Stimulated activated CD4-positive, alpha-beta T cell treated with anti-CD3 and anti-CD28 coated beads, Interleukin-2, amount 100 ng/mL, for 48 hours (primary cell): ENCODE measurements at places on chromosomes 4 and X.

DNA sequence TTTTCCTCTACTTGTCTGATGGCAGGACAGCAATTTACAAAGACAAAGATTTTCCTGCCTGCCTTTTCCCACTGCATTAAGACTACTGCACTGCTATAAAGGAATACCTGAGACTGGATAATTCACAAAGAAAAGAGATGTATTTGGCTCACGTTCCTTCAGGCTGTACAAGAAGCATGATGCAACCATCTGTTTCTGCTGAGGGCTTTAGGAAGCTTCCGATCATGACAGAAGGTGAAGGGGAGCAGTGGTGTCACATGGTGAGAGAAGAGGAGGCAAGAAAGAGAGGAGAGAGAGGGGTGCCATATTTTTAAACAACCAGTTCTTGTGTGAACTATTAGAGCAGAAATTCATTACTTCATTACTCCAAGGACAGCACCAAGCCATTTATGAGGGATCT, 617.1 kb upstream of the HTR2C start:
- DNase-seq = no peak

- DNase-seq = no peak
Observed at GRCh38 chr4:8774071-8774470, 97.6 kb downstream of the HMX1 start.

DNA sequence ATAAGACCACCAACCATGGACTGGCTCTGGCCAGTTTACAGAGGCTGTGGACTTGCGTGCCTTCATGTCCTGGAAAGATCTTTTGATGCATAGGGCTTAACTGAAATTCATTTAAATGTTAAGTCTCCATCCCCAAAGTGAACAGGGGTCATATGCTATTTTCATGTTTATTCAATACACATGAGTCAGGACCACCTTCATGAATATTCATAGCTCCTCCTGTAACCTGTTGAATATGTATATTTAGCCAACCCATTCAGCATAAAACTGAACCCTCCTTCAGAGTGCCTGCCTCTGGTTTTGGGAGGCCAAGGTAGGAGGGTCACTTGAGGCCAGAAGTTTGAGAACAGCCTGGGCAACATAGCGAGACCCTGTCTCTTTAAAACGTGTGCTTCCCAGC, 7.1 kb downstream of the CTPS2 start:
- DNase-seq = no peak

- DNase-seq = no peak
Observed at GRCh38 chr4:152613841-152614721, 65.7 kb downstream of the TMEM154 start.

GRCh38 chr4:39928538-39928937, 49.2 kb downstream of the PDS5A start:
- no peak for DNase-seq

DNA sequence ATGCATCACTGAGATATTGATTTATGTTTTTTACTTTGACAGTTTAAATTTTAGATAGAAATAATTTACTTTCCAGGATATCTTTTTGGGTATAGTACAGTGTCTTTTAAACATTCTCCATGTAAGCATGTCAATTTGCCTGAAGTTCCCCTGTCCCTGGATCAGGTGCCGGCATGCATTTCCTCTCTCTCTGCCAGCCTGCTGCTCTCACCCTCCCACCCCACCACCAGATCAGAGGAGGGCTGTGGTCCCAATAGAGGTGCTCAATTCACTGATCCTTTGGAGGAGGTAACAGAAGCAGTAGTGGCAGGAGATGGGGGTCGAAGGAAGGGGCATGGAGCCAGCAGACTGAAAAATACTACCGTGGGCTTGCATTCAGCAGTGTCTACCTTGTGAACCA, 28.3 kb upstream of the DSPP start:
- DNase-seq = no peak

GRCh38 chr4:7710576-7711306, 228.9 kb downstream of the AFAP1 start:
- no peak for DNase-seq

GRCh38 chr4:22668301-22668700, 24.4 kb upstream of the GBA3 start:
- DNase-seq = no peak

GRCh38 chr4:135244696-135245095, 1043.1 kb upstream of the PABPC4L start:
- no peak for DNase-seq

DNA sequence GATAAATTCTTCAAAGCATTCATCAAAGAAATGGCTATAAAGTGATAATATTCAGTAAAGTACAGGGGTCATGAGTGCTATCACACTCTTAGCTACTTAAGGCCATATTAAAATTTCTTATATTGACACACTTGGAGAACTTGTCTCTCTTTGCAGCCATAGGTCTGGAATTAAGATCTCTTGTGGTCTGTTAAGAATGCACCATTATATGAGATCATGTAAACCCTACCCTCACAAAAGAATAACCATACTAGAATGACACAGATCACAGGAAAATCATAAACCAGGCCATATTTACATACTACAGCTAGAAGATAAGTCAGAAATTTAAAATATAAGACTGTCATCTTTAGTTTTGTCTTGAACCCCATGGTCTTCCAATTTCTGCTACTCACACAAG, 434.3 kb downstream of the PDGFC start:
- DNase-seq = no peak

GRCh38 chr4:147479786-147480185, 1.1 kb upstream of the EDNRA start:
- DNase-seq = no peak
